ENCODE measurements at places on chromosomes 12 and 14.

DNA sequence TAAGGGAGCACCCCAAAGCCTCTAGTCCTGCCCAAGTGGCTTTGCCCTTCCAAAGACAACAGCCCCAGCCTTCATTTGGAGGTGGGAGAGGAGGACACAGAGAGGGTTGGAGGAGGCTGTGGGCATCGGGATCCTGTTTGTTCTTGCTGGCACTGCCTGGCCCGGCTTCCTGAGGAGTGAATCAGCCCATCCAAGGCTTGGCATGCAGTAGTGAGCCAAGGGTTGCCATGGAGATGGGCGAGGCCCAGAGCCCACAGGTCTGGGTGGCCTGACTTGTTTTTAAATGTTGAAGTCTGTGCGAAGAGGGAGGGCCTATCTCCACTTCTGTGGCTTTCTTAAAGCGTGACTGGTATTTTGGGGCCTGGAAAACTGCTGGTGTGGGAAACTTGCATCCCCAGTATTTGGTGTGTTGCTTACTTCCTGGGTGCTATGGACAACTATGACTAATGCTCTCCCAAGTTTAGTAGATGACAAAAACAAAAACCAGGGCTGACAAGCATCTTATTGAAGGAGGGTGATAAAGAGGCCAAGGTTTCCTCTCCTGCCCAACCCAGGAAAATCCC is 15.8 kb downstream of the CD9 start:
- DNase-seq, result peak; percentile 100

DNA sequence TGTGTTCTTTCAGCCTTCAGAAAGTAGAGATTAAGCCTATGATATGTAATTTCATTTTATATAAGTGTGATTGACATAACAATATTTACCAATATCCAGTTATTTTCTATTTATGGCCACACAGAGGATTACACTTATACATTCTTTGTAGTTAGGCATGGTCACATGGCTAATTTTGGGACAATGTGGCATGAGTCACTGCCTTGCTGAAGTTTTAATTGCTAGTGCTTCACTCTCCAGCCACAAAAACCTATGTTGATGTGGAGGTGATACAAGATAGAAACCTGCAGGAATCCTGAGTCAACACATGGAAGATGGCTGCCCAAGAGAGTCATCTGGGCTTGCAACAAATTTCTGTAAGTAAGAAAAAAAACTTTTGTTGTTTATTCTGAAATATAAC is 17.0 kb downstream of the CLEC14A start:
- no peak for DNase-seq

- DNase-seq, result peak; percentile 25
These were observed 160.6 kb downstream of the ANO4 start for GRCh38 chr12:100955139-100955538.

GRCh38 chr12:25932971-25933370 is 25.5 kb upstream of the RASSF8 start:
- no peak for DNase-seq

- DNase-seq, result no peak
These were observed 57.9 kb downstream of the AMN start for GRCh38 chr14:102980409-102980810.
